ENCODE measurements at places on chromosomes 7 and 10.

DNA sequence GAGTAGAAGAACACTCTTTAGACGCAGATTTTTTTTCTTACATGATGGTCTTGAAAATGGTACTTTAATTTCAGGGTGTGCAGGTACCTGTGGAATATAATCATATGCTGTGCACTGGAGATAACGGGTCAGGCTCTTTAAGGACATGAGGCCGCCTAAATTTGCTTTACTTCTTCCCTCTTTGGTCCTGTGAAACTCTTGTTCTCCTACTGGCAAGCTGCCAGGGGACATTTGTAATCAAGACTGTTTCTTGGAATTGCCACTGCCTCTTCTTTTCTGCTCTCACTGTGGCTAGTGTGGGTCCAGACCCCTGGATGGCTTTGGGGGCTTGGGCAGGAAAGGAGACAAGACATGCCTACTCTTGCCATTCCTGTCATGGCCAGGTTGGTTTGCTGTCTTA, 146.0 kb downstream of the SND1 start:
- no peak for DNase-seq

GRCh38 chr10:132609211-132609610, 71.6 kb downstream of the INPP5A start:
- no peak for DNase-seq

DNA sequence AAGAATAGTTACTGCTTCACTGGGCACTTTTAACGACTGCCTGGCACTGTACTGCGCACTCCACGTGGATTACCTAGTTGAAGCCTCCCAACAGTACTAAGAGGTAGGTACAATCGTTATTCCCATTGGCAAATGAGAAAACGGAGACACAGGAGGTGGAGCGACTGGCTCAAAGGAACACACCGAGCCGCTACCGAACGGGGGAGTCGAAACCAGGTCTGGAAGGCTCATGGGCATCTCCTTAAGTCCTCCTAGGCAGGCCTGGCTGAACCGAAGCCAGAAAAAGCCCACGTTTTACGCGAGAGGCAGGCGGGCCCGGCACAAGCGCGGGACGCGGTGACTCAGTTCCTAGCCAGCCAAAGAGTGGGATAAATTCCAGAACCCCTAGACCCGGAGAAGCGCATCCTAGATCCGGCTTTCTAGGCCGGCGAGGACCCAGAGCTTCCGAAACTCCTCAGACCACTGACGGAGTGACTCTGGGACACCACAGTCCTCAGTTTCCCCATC, 472 bp downstream of the PDAP1 start:
- DNase-seq: peak; percentile 90

- DNase-seq: no peak
Observed at GRCh38 chr7:22819476-22819875, 3.2 kb downstream of the TOMM7 start.

GRCh38 chr10:103793429-103793828, 61.9 kb downstream of the SH3PXD2A start:
- no peak for DNase-seq

- no peak for DNase-seq
Observed at GRCh38 chr7:100878685-100879084, 3.8 kb downstream of the SRRT start.

DNA sequence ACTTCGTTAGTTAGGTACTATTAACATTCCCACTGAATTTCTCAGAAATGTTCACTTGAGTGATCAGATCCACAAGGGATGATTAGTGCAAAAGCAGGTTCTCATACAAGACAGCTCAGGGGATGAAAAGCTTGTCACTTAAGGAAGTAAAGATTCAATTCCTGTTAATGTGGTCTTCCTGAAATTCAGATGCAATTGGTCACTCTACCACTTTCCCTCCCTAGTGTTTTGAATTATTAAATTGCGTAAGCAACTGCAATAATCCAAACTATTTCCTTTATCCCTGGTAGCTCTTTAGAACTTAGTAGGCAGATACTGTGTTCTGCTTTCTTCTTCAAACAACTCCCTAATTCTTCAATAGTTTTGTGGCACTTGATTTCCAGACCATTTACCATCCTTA, 121.4 kb downstream of the MAGI2 start:
- DNase-seq: no peak

GRCh38 chr10:78448994-78449418, 415.3 kb downstream of the RPS24 start:
- no peak for DNase-seq

DNA sequence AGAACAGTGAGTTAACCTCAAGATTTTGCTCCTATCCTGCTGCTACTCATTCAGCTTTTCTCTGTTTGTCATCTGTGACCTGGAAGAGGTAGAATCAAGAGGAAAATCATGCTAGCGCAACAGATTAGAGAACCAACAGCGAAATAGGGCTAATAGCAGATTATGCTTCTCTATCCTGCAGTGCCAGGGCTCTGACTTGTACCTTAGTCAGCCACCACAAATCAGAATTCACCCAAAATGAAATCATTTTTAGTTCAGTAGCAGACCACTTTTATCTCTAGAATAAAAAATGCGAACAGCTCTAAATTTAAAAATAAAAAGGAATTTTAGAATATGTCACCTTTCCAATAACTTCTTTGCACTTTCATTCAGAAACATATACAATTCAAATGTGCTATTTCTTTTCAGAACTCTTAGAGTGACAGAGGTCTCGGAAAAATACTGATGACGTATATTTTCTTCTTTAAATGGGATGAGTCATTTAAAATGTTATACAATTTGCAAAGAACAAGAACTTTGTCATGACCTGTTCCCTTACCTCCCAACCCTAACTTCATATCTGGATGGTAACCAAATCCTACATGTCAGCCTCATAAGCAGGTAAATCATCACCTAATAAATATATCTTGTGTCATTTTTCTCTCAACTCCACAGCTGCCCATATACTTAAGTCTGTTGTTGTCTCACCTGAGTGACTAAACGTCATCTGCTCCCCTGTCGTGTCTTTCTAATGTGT, 896.4 kb downstream of the PCDH15 start:
- no peak for DNase-seq

DNA sequence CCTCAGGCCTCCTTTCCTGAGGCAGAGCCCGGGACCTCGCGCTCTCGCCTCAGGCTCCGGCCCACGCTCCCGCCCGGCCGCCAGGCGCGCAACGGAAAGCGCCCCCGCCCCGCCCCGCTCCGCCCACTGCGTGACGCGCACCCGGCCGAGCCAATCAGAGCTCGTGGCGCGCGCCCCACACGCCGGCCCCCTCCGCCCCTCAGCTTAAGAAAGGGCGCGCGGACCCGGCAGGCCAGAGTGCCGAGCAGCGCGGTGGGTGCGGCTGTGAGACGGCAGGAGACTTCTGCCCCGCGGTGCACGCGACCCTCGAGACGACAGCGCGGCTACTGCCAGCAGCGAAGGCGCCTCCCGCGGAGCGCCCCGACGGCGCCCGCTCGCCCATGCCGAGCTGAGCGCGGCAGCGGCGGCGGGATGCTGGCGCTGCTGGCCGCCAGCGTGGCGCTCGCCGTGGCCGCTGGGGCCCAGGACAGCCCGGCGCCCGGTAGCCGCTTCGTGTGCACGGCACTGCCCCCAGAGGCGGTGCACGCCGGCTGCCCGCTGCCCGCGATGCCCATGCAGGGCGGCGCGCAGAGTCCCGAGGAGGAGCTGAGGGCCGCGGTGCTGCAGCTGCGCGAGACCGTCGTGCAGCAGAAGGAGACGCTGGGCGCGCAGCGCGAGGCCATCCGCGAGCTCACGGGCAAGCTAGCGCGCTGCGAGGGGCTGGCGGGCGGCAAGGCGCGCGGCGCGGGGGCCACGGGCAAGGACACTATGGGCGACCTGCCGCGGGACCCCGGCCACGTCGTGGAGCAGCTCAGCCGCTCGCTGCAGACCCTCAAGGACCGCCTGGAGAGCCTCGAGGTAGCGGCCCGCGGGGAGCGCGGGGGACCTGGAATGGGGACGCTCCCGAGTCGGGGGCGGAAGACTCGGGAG, at the start of gene NPTX2:
NPTX2 (plus strand) TSS at position 235 of the 909 bp plus-strand sequence; CDS start at position 412, 177 bp downstream.
- peak; percentile 30 for DNase-seq

GRCh38 chr7:38905056-38905759, 3.8 kb downstream of the VPS41 start:
- DNase-seq: no peak

DNA sequence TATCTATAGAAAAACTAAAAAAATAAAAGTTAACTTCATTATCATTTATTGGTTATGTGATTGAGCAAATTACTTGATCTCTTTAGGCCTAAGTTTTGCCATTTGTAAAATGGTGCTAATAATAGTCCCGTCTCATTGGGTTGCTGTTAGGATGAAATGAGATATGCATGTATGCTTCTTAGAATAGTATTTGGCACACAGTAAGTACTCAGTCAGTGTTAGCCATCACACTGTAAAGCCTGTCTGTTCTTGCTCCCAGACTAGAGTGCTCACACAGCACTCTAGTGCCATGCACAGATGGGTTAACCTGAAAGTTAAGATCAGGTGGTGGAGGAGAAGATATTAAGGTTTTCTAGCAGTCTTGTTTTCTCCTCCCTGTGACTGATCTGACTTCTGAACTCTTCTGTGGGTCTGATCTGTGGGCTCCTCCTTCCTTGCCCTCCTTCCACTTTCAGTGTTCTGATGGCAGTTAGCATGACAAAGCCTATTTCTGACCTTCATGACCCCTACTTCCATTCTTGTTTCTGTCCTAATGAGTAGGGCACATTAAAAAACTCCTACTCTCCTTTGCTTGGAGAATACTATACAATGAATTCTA, 167.5 kb downstream of the RNLS start:
- DNase-seq: no peak

DNA sequence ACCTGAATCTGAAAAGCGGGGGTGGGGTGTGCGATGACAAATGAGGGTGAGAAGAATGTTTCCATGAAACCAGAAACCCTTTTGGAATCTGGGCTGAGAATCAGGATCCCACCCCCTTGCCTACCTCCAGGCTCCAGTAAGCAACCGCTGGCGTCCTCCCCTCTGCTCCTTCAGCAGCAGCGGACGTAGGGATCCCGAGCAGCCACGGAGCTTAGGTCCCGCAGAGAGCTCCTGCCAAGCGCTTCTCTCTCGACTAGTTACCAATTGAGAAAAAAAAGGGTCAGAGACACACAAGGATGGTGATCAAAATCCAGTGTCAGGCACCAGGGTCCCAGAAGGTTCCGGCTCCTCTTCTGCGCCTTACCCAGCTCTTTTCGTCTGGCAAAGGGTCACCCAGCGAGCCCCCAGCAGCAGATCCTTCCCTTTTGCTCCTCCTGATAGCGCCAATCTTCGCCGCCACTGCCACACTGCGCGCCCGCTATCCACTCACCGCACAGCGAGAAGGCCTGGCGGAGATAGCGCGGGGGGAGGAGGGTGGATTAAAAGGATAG, 733.5 kb downstream of the ZWINT start:
- no peak for DNase-seq

- no peak for DNase-seq
Observed at GRCh38 chr7:109178342-109178741, 608.7 kb downstream of the DNAJB9 start.

DNA sequence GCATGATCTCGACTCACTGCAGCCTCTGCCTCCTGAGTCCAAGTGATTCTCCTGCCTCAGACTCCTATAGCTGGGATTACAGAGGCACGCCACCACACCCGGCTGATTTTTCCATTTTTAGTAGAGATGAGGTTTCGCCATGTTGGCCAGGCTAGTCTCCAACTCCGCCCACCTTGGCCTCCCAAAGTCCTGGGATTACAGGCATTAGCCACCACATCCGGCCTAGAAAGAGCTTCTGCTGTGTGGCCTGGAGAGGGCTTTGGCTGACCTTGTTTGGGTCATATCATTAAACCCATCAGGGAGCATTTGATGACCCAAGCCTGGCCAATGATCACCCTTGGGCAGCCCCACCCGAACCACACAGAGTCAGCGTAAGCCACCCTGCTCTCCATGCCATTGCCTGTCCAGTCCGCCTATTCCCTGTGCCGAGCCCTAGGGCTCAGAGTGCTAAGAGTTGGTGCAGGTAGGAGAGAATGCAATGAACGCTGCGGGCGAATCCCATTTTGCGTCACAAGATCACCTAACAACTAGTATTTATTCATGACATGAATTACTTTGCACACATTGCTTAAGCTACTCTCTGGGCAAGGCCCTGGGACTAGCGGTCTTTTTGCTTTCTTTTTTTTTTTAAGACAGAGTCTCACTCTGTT, 22.3 kb upstream of the GDI2 start:
- DNase-seq: no peak

- DNase-seq: no peak
Observed at GRCh38 chr10:37752334-37752875, 105.0 kb downstream of the ZNF248 start.

Data from AG08396 (cell line).